ENCODE measurements at places on chromosomes 2 and 18. TPM values are rescaled to one million over a fixed set of nuclear protein-coding genes. Genes with fewer than 3 reads are reported as not detected.

Gene SPRED2
- total RNA-seq, result 42.6 TPM

Gene CIDEA
- total RNA-seq, result not detected

Gene COL4A4
- not detected for total RNA-seq

Gene CAPN14
- total RNA-seq, result not detected

Gene CASP10
- 12.1 TPM for total RNA-seq

Gene DPP4
- 0.18 TPM for total RNA-seq

Measured in K562 (cell line).